ENCODE measurements at places on chromosomes 13 and 19. TPM values are rescaled to one million over a fixed set of nuclear protein-coding genes. Genes with fewer than 3 reads are reported as not detected.

DHRS12 gene
- total RNA-seq = 35.7 TPM

ANKLE1 gene
- 0.96 TPM for total RNA-seq

MUC16 gene
- under 0.01 TPM for total RNA-seq

PSG1 gene
- total RNA-seq = not detected

NCR1 gene
- not detected for total RNA-seq

SLC7A9 gene
- total RNA-seq = 0.48 TPM

ZFP82 gene
- total RNA-seq = 13.6 TPM

- H3K36me3 ChIP-seq = no peaks in the 10 kb centered on the region
- H3K4me1 ChIP-seq = no peaks in the 10 kb centered on the region
- no peaks in the 10 kb centered on the region for H3K27me3 ChIP-seq
- H3K27ac ChIP-seq = peak overlapping the region; percentile 26
- H3K4me3 ChIP-seq = no peak overlapping the region
These were observed 85.9 kb downstream of the MBNL2 start for GRCh38 chr13:97307882-97308624.

- H3K27me3 ChIP-seq = no peaks in the 10 kb centered on the region
- no peak for DNase-seq
- H3K27ac ChIP-seq = no peak overlapping the region
- H3K4me1 ChIP-seq = no peaks in the 10 kb centered on the region
- no peak overlapping the region for H3K4me3 ChIP-seq
- no peaks in the 10 kb centered on the region for H3K36me3 ChIP-seq
These were observed 1.6 kb downstream of the DIAPH3 start for GRCh38 chr13:60162096-60162495.

- no peak for DNase-seq
- no peaks in the 10 kb centered on the region for H3K36me3 ChIP-seq
- H3K27ac ChIP-seq = no peak overlapping the region
- H3K27me3 ChIP-seq = no peaks in the 10 kb centered on the region
These were observed 8.9 kb downstream of the TNFSF13B start for GRCh38 chr13:108278466-108278865.

DNA sequence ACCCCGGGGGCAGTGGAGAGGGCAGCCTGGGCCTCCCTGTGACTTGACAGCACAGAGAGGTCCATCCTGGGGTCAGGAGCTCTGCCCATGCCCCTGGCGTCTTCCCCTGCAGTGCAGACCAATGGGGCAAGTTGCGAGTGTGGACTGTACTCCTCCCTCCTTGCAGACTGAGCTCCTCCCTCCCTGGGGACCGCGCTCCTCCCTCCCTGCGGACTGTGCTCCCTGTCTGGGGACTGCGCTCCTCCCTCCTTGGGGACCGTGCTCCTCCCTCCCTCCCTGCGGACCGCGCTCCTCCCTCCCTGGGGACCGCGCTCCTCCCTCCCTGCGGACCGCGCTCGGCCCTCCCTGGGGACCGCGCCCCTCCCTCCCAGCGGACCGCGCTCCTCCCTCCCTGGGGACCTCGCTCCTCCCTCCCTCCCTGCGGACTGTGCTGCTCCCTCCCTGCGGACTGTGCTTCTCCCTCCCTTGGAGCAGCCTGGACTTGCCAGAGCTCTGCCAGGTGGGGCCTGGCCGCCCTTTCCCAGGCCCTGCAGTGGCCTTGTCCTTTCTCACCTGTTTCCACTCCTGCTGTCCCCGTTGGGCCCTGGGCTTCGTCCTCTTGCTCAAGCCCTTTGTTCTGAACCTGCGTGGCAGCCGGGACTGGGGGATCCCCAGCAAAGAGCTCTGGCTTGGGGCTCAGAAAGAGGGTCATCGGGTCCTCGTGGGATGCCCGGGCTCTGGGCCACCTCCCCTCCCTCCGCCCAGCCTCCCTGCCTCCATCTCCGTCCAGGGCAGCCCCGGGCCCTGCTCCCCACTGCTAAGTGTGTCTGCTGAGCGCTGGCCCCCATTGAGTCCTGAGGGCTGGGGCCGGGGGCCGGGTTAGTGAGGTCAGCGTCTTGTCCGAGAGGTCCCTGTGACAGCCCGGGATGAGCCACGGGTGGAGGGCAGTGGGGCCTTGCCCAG, 6.8 kb downstream of the GAMT start:
- H3K27me3 ChIP-seq = no peaks in the 10 kb centered on the region
- peaks cover 6% of the 10 kb centered on the region for H3K36me3 ChIP-seq
- H3K4me3 ChIP-seq = no peak overlapping the region
- no peak for DNase-seq
- H3K27ac ChIP-seq = no peak overlapping the region

- H3K4me3 ChIP-seq = no peak overlapping the region
- no peaks in the 10 kb centered on the region for H3K4me1 ChIP-seq
- no peaks in the 10 kb centered on the region for H3K27me3 ChIP-seq
- no peaks in the 10 kb centered on the region for H3K36me3 ChIP-seq
These were observed 189.8 kb downstream of the KCTD12 start for GRCh38 chr13:76696370-76696769.

DNA sequence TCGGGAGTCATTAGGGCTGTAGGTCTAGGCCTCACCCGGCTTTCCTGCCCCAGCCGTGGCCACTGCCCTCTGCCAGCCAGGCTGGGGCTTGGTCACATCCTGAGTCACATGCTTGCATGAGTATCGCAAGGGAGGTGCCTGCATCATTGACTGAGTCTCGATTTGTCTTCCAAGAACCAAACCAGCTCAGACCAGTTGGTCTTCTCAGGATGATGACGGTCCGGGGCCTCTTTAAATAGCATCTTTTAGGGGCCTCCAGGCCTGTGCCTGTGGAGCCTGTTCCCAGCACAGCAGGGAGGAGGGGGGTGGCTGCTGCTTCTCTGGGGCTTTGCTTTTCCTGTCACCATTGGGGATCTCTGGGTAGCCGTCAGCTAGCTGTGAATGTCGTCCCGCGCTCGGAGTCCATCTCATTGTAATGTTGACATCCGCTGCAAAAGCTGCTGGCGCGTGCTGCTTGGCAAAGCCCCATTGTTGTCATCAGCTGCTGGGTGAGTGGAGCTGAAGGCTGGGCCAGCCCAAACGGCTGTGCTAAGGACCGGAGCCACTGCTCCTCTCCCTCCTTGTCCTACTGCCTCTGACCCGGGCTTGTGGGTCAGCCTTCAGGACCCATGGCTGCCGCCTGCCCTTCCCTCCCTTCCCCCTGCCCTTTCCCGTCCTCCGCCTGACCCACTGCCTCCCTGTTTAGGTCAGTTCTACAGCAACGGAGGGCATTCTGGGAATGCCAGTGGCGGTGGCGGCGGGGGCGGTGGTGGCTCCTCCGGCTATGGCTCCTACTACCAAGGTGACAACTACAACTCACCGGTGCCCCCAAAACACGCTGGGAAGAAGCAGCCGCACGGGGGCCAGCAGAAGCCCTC, 14.3 kb upstream of the QTRT1 start:
- no peaks in the 10 kb centered on the region for H3K27me3 ChIP-seq
- H3K4me1 ChIP-seq = no peaks in the 10 kb centered on the region
- no peak overlapping the region for H3K27ac ChIP-seq
- DNase-seq = no peak

DNA sequence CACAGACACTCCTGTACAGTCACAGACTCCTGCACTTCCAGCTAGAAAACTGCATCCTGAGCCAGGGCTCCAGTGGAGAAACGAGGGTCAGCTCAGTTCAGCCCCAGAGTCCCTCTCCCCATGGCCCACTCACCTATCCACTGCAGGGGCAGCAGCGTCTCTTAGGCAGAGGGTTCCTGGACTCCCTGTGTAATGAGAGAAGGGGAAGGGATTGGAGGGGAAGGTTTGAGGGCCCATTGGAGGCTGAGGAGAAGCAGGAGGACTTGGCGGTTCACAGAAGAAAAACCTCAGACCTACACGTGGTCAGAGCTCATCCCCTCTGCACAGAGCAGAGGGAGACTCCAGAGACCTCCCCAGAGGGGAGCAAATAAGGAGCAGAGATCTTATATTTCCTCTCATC, 9.2 kb upstream of the CEACAM18 start:
- no peak overlapping the region for H3K4me3 ChIP-seq
- no peak overlapping the region for H3K27ac ChIP-seq
- H3K36me3 ChIP-seq = no peaks in the 10 kb centered on the region
- peaks cover 42% of the 10 kb centered on the region for H3K27me3 ChIP-seq

- H3K4me1 ChIP-seq = peaks cover 18% of the 10 kb centered on the region
- no peaks in the 10 kb centered on the region for H3K27me3 ChIP-seq
- no peaks in the 10 kb centered on the region for H3K36me3 ChIP-seq
These were observed at the start of gene BCL3 for GRCh38 chr19:44748426-44749254. TSS of gene BCL3 (plus strand) at chr19:44748708. CDS start at chr19:44748791, 83 bp downstream.

DNA sequence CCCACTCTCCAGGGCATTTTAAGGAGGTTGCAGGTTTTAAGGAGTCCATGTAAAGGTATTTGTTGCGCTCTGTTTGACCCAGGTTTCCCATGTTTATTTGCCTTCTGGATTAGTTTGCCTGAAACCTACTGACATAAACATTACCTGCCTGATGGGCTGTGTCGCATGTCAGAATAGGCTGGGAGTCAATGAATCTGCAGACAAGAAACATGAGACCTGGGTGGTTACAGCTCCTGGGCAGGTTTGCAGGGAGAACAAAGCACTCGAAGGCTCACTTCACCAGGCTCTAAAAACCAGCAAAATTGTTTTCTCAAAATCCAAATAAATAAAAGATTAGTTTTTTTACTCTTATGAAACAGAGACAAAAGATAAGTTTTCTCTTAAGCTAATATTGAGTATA, 114.4 kb upstream of the SERTM1 start:
- H3K27me3 ChIP-seq = no peaks in the 10 kb centered on the region
- H3K4me3 ChIP-seq = no peak overlapping the region
- DNase-seq = no peak
- H3K4me1 ChIP-seq = no peaks in the 10 kb centered on the region
- H3K27ac ChIP-seq = no peak overlapping the region

Data from breast epithelium (tissue), 4 donors.